Smooth muscle cell of the pulmonary artery (primary cell): ENCODE measurements at places on chromosomes 7 and 10. TPM values are rescaled to one million over a fixed set of nuclear protein-coding genes. Genes with fewer than 3 reads are reported as not detected.

The NCOA4 gene
- total RNA-seq = 128 and 150 TPM in 2 replicates

The SLC4A2 gene
- 88.2 and 137 TPM in 2 replicates for total RNA-seq

The GDF10 gene
- 0.03 and 5.5 TPM in 2 replicates for total RNA-seq

The LIPK gene
- not detected in 2 replicates for total RNA-seq

The AGMO gene
- 0.10 and 5.5 TPM in 2 replicates for total RNA-seq

The LDB1 gene
- 43.3 and 48.1 TPM in 2 replicates for total RNA-seq

The STAG3 gene
- total RNA-seq = 0.99 and 2.2 TPM in 2 replicates

The IFIT1 gene
- total RNA-seq = 4.4 and 22.2 TPM in 2 replicates

The SHTN1 gene
- total RNA-seq = 0.85 and 1.4 TPM in 2 replicates

The ELFN1 gene
- 0.07 TPM in 1 of 2 replicates, not detected in the other for total RNA-seq

The ANKRD7 gene
- total RNA-seq = 0.20 and 0.33 TPM in 2 replicates

The NUDT1 gene
- 8.3 and 16.7 TPM in 2 replicates for total RNA-seq

The CLEC2L gene
- total RNA-seq = not detected in 2 replicates

The HGF gene
- 51.1 and 342 TPM in 2 replicates for total RNA-seq

The RNF148 gene
- 0.43 and 0.65 TPM in 2 replicates for total RNA-seq

The ALOX5 gene
- total RNA-seq = not detected in 2 replicates
